ENCODE measurements at places on chromosomes 11 and 22. TPM values are rescaled to one million over a fixed set of nuclear protein-coding genes. Genes with fewer than 3 reads are reported as not detected.

GRCh38 chr11:19992162-19992561 is 168.1 kb downstream of the DBX1 start:
- DNase-seq = no peak

DNA sequence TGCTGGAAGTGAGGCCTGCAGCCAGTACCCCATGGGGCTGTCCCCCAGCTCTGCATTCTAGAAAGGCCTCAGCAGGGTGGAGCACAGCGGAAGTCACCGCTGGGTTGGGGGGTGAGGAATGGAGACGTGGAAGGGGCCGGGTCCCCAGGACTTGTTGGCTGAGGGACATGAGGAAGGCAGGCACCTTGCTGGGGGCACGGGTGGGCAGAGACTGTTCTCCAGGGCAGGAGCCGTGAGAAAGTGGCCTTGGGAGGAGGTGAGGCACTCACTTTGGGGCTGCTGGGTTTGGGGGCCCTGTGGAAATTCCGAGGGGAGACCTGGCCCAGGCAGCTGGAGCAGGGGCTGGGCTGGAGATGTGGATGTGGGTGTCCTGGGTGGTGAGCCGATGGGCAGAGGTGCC is 5.0 kb downstream of the TNNI2 start:
- DNase-seq = no peak

DNA sequence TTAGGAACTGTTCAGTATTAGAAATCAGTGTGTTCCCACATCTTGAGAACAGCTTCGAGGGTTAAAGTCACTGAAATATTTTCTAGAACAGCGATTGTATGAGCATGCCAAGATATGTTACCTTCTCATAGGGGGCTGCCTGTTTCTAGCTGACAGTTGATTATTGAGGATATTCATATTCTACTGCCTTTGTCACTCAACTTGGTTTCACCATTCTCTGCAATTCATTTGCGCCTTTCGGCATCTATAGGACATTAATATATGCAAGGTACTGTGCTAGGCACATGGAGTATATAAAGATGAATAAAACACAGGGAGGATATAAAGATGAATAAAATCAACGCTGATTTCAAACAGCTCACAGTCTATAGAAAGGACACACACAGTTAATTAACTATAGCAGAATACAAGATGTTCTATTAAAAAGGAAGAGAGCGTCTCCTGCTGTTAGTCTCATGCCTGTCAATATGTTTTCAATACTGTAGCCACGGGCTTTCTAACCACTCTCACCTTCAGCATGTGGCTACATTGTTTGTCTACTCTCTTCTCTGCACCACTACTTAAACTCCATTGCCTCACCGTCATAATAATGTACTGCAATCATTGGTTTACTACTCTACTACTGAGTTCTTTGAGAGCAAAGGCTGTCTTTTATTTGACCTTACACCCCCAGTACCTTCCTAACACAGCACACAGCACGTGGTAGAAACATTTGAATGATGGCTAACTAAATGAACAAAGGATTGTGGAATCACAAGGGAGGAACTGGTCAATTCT is 81.9 kb downstream of the RAB30 start:
- DNase-seq = no peak

DNA sequence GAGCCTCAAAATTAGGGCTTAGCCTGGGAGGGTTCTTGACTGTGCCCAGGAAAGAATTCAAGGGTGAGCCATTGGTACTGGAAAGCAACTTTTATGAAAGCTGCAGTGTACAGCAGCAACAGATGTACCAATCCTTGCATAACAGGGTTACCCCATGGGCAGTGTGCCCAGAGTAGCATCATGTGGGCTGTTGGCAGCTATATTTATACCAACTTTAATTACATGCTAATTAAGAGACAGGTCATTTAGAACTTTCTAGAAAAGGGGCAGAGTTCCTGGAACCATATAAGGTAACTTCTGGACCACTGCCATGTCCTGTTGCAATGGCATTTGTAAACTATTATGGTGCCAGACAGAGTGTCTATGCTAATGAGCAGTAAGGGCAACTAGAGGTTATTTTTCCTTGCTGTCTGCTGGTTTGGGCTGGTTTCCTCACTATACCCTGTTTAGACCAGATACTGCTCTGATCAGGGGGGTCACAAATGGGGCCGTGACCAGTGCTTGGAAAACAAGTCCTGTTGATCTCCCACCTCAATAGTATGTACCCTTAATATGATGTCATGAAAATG is 1120.5 kb upstream of the RAG2 start:
- DNase-seq = no peak

DNA sequence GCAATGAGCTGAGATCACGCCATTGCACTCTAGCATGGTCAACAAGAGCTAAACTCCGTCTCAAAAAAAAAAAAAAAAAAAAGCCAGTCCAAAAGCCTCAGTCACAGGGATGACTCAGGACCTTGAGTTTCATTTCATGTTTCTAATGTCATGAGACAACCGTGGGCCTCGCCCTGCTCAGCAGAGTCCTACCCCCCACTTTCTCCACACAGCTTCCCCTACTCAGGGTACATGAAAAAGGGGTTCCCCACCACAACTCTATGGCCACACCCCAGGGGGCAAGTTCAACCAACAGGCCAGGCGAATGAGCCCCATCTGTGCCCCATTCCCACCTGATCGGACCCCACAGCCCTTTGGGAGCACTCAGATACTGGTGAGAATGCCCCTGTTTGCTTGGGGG is 24.3 kb upstream of the ADA2 start:
- no peak for DNase-seq

DNA sequence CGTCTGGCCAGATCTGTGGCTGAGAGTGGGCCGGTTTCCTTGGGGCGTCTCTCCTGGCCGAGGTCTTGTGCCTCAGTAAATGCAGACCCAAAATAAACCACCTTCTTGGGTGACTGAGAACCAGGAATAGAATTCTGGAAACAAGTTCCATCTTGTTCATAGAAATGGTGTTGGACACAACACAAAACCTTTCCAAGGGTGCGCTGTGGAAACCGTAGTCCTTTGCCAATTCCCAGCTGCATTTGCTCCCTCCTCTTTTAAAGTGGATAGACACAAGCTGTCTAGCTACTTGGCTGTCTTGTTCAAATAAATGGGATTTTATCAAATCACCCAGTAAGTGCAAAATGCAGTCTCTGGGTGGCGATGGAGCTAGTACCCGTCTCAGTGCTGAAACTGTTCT is 300.2 kb downstream of the SHANK2 start:
- DNase-seq = no peak

PNPLA5 gene
- total RNA-seq = not detected

DDX25 gene
- total RNA-seq = not detected

TBX10 gene
- total RNA-seq = 0.41 TPM

CEP126 gene
- 1.1 TPM for total RNA-seq
